Renal cortical epithelial cell (primary cell): ENCODE measurements at places on chromosomes 2 and 18.
A peak's percentile ranks its signal among the peaks of the same experiment; 100 is the strongest.

- DNase-seq = no peak
These were observed 145.6 kb downstream of the EVA1A start for GRCh38 chr2:75415111-75415626.

DNA sequence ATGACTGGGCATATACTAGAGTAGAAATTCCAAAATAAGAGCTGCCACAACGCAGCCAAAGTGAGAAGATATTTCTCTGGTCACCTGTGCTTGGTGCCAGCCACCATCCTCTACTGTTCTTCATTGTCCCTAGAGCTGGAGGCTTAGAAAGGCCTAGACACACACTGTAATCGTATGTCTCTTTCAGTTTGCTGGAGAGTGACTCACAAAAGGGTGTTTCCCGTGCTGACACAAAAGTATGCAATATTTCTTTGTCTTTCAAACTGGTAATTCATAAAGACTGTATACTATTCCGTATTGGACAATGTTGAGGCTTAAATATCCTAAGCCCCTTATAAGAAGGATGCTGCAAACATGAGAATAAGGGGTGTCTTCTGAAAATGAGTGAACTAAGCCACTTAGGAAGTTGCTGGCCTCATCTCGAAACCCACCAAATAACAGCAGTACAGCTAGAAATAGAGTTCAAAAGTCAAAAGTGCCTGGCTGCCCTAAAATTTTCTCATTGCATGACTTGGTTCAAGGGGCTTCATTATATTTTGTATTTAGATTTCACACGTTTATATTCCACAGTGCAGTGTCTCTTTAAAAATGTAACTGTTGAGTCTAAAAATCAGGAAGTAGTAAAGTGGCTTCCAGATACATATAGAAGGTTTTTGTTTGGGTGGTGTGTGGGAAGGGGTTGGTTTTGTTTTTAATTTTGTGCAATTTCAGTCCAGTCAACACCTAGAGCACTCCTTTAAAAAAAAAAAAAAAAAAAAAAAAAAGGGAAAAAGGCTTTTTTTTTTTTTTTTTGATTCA is 601.1 kb downstream of the ARHGAP15 start:
- no peak for DNase-seq

- DNase-seq = no peak
These were observed 62.5 kb upstream of the LPIN2 start for GRCh38 chr18:3075491-3075890.

- DNase-seq = no peak
These were observed 432.5 kb upstream of the LRRTM1 start for GRCh38 chr2:80737047-80737446.

- peak; percentile 34 for DNase-seq
These were observed 482.2 kb downstream of the SPAG16 start for GRCh38 chr2:213766465-213766901.
